ENCODE measurements at places on chromosomes 2 and 18.

DNA sequence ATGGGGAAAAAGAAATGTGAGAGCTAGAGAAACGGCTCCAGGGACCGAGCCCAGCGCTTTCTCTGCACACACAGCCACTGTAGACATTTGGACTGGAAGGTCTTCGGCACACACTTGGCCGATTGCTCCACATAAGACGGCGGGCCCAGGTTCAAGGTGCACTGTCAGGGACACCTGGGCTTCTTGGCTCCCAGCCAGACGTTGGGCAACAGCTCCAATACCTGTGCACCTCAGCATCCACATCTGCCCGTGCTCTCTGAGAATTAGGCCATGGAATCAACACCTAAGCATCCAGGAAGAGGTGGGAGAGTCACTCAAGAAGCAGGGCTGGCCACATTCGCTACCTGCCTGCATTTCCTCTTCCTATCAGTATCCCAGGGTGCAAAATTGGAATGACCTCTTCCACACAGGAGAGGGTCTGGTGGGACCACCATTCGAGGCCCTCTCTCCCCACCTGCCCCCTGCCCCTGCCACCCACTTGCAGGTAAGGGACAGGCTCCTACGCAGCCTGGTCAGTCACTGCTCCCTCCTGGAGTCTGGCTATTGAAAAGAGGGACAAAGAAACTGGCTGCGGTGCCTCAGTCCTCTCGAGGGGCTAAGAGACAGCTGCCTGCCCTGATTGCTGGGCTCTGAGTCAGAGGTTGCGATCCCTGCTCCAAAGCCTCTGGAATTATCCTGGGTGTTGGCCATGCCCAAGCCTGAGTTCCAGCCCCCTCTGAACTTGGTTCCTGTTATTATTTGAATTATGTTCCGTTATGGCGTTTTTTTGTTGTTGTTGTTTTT is 40.1 kb upstream of the TAF1B start:
- no peak for DNase-seq

DNA sequence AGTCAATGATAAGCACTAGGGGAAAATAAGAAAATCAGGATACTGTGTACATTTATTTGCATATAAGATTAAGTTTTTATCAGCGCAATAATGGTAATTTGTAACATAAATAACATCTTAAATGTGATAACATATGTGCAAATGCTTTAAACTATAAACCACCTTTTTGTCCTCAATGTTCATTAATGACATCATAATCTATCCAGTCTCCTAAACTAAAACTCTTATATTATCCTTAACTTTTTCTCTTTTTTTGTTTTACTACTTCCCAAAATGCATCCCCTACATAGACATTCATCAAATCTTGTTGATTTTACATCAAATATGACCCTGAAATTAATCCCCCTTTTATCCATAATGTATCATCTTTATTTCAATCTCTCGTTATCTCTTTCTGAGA is 3.4 kb upstream of the RAD51AP2 start:
- no peak for DNase-seq

DNA sequence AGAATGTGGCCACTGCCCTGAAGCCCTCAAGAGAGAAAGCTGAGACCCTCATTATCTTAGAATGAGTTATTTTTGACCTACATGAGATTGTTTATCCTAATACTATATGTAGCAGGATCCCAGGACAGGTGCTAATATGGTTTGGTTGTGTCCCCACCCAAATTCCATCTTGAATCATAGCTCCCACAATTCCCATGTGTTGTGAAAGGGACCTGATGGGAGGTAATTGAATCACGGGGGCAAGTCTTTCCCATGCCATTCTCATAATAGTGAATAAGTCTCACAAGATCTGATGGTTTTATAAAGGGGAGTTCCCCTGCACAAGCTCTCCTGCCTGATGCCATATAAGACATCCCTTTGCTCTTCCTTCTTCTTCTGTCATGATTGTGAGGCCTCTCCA is 76.8 kb downstream of the CCBE1 start:
- DNase-seq = no peak

GRCh38 chr2:236825989-236826510 is 256.4 kb downstream of the ACKR3 start:
- no peak for DNase-seq

- DNase-seq = no peak
Measured at GRCh38 chr2:164032995-164033394, 297.2 kb upstream of the FIGN start.

DNA sequence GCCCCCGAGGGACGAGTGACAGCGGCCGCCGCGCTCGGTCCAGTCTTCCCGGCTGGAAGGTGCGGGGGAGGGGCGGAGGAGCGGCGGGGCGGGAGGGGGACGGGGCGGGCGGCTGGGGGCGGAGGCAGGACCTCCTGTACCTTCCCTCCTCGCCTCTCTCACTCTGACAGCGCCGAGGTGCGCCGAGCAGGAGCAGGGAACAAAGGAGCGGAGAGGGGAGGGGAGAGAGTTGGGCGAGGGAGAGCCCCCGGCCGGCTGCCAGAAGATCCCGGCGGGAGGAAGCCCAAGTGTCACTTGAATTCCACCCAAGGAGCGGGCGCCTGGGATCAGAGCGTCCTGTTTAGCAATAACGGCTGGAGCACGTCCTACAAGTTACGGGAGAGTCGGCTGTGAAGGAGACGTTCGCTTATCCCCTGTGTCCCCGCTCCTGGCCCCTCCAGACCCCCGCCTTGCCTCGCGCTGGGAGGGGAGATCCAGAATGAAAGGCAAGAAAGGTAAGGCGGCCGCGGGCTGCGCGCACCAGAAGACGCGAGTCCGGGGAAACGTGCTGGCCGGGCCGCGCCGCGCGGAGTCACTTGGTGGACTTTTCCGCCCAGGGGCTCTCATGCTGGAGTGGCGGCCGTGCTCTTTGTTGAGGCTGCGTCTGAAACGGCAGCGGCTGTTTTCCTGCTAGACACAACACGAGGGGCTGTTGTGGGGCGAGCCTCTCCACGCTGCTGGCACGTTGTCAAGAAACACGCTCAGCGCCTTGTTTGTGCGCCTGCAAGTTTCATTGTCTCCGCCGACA is at the start of gene TGIF1:
Gene TGIF1, plus strand, starts transcription at position 161 of the 787 bp plus-strand sequence. Its CDS starts 318 bp downstream, at position 479.
- peak; percentile 41 for DNase-seq

DNA sequence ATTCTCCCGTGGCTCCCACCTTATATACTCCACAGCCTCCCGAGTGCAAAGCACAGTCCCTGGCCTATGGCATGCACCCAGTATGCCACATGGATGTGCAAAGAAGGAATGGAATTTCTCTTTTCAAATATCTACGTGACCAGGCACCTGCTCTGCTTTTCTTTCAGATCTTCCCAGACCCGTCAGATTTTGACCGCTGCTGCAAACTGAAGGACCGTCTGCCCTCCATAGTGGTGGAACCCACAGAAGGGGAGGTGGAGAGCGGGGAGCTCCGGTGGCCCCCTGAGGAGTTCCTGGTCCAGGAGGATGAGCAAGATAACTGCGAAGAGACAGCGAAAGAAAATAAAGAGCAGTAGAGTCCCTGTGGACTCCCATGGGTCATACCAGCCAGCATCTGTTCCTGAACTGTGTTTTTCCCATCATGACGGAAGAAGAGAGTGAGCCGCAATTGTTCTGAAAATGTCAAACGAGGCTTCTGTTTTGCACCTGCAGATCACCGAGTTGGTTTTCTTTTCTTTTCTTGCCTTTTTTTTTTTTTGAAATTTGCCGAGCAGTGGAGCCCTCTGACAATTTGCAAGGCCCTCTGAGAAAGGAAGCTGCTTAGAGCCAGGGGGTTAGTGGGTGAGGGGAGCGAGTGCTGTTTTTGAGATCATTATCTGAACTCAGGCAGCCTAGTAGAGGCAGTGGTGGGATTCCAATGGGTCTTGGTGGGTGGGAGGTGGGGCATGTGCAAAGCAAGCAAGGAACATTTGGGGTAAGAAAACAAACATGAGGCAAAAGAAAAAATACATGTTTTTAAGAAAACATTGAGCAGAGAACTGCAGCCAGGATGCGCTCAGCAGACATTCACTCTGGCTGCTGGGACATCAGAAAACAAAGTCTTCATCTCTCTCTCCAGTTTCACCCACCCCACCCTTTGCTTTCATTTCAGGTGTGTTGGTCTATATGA is 26.2 kb downstream of the LBH start:
- DNase-seq = peak; percentile 63

- no peak for DNase-seq
Measured at GRCh38 chr2:72003124-72003523, 144.5 kb downstream of the CYP26B1 start.

DNA sequence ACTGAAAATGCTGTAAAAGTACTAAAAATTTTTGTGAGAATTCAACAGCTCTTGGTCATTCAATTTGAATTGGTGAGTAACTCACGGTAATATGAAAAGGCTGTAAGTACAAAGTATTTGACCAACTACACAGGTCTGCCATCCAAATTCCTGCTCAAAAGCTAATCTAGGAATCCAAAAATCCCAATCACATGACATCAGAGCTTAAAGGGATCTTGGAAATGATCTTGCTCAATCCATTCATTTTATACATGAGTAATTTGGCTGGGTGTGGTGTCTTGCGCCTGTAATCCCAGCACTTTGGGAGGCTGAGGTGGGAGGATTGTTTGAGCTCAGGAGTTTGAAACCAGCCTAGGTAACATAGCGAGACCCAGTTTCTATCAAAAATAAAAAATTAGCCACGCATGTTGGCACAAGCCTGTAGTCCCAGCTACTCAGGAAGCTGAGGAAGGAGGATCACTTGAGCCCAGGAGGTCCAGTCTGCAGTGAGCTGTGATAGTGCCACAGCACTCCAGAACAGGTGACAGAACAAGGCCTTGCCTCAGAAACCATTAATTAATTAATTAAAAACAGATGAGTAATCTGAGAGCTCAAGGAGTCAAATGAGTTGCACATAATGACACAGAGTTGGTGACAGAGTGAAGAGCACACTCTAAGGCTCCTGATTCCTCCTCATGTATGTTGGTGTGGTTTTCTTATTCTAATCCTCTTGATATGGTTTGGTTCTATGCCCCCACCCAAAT is 19.8 kb downstream of the SPIRE1 start:
- DNase-seq = no peak

DNA sequence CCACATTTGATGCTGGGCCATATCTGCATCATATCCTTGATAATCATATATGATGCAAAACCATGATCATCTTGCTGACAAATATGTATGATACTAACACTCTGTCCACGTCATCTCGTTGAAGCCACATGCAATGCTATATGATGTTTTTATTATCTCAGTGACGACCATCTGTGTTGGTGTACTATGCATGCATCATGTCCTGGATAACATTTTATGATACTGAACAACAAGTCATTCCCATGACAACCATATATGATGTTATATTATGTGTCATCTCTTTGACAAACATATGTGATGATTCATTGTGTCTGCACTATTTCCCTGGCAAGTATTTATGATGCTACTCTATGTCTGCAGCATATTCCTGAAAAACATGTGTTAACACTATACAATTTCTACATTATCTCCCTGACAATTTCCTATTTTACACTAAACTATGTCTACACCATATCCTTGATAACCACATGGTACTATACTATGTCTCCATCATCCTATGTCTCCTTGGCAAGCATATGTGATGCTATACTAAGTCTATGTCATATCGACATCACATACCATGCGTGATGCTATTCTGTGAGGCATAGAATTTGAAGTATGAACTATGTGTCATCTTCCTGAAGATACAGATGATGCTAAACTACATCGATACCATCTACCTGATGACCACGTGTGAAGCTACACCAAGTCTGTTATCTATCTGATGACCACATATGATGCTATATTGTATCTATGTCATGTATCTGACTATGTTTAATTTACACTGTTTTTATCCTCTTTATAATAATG is 37.0 kb downstream of the DAW1 start:
- DNase-seq = no peak

- DNase-seq = no peak
Measured at GRCh38 chr2:23563673-23564614, 179.0 kb downstream of the KLHL29 start.

Measured in thymus (tissue), 14 donors.